Stimulated activated CD8-positive, alpha-beta memory T cell treated with anti-CD3 and anti-CD28 coated beads, Interleukin-7, amount 100 ng/mL, for 1 hour (primary cell): ENCODE measurements at places on chromosomes 2 and 18.

- no peak for DNase-seq
Measured at GRCh38 chr18:7447318-7448028, 119.6 kb upstream of the PTPRM start.

DNA sequence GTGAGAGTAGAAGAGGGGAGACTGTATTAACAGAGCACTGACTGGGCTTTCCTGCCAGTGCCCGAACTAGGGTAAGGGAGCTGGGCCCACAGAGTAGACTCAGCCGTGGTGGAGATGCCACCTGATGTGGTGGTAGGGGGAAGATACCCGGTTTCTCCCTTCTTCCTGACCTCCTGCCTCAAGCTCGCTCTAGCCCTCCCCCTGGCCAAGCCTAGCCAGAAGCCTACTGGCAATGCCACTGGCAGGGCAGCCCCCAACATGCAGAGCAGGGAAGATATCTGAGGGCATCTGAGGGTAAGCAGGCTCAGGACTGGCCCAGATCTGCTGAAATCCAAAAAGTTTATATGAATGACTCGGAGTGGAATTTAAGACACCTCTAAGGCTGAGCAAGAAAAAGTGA, 162.6 kb upstream of the SMAD2 start:
- no peak for DNase-seq

DNA sequence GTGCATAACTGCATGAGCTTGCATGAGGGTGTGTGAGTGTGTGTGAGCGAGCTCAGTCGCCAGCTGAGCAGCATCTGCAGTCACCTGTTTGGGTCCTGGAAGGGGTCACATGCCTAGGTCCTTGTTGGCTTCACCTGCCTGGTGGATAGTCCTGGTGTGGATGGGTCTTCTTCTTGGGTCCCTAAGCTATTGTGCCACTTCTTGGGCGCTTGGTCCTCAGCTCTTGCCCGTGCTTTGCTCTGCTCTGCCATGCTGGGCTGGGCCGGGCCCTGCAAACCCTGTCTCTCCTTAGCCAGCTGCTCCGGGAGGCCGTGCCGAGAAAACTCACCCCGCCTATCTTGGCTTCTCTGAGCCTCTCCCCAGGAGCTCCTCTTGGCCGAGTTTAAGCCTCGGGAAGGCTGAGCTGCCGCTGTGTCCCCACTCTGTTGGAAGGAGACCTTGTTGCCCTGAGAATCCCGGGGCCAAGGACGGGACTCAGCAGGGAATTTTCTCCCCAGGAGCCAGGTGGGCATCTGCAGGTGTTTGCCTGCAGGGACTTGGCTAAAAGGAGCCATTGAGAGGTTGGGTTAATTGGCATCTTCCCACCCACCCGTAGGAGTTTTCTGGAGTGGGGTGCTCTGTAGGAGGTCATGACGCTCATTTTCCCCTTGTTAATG, 300.8 kb downstream of the NDUFA10 start:
- no peak for DNase-seq

DNA sequence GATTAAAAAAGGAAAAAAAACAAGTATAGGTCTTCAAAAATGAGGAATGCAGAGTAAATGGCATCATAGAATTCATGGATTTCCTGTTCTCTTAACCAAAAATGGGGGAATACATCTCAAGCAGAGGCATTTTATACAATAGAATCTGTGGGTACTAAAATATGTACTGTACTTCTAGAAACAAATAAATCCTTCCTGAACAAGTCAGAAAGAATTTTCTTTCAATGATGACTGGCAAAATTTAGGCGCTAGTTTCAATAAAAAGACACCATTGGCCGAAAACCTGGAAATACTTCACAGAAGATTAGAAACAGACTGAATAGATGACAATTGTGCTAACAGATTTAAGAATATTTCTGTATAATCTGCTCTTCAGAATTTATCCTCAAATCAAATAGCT, 15.1 kb downstream of the TRAK2 start:
- no peak for DNase-seq

DNA sequence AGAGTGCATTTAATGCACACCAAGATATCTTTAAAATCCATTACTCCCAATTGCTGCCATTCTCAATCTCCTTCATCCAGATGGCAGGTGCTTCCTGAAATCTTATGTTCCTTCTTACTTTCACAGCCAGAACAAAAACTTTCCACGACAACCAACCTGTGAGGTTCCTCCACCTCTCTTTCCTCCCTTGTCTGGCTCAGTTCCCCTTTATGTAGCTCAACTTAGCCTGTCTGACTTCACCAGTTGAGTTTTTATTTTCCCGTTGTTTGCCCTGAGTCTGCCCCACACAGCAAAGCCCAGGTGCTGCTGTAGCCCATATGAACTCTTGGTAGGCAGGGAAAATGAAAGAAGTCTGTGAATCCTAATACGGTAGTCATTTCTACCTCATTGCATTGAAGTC, 112.5 kb downstream of the MREG start:
- DNase-seq, result no peak

- DNase-seq, result no peak
Measured at GRCh38 chr2:235968616-235969324, 199.4 kb downstream of the GBX2 start.

DNA sequence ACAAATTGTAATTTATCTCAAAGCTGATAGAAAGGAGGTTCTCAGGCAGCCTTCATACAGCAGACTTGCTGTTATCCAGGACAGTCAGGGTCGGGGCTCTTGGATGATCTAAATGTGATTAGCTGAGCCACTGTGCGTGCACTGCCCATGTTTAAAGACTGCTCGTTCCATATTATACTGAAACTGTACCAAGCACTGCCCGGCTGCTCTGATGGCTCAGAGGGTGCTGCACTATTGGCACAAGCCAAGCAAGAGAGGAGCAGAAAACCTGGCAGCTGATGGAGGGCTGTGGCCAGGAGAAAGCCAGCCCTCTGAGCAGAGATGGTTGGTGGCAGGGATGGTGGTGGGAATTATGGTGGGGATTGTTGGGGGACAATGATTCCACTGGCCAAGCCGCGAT, 63.4 kb downstream of the COL6A3 start:
- no peak for DNase-seq

- DNase-seq, result no peak
Measured at GRCh38 chr2:225667445-225667844, 267.9 kb downstream of the NYAP2 start.

- no peak for DNase-seq
Measured at GRCh38 chr2:154623819-154624218, 74.7 kb upstream of the KCNJ3 start.

DNA sequence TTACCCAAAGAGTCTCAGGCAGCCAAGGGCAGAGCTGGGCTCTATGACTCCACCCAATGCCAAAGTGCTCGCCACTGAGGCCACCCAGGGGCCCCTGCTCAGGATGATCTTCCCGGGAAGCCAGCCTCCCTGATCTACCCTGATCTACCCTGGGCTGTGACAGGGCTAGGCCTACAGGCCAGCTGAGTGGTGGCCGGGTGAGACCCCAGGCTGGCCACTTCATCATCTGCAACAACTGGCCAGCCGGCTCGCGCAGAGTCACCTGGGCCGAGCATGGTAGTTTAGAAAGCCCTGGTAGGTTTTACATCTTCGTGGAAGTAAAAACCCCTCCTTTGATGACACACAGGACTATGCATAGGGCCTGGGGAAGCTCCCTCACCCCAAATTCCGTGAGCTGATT, 276.3 kb downstream of the NDUFA10 start:
- no peak for DNase-seq

DNA sequence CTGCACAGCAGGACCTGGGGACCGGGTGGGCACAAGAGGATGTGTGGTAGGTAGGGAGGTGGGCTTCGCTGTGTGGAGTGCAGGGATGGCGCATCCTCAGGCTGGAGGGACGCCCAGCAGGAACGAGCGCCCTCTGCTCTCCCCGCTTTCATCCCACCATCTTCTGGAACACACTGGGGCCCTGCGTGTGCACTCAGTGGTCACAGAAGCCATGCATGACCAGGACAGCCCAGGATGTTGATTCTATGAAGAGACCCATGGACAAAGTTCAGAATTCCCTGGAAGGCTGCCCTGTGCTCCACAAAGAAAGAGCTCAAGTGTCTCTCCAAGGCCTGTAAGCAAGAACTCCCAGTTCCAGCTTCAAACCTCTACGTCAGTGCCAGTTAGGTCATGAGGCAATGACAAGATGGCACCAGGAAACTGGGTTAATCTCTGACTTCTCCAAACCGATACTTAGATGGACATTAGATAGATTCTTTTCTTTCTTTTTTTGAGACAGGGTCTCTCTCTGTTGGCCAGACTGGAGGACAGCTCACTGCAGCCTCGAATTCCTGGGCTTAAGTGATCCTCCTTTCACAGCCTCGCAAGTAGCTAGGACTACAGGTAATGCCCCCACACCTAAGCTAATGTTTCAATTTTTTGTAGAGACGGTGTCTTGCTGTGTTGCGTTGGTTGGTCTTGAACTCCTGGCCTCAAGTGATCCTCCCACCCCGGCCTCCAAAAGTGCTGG, 3.4 kb downstream of the SLC66A2 start:
- DNase-seq, result no peak

GRCh38 chr2:114784890-114785583, 342.6 kb downstream of the DPP10 start:
- DNase-seq, result no peak

- no peak for DNase-seq
Measured at GRCh38 chr2:230224458-230224857, 1.1 kb upstream of the SP140 start.

- DNase-seq, result no peak
Measured at GRCh38 chr2:205411558-205411957, 270.7 kb upstream of the NRP2 start.

- DNase-seq, result no peak
Measured at GRCh38 chr2:160498137-160498536, 4.5 kb upstream of the RBMS1 start.

- DNase-seq, result no peak
Measured at GRCh38 chr2:228535396-228535795, 353.9 kb upstream of the SPHKAP start.

- DNase-seq, result no peak
Measured at GRCh38 chr18:30342675-30343074, 699.9 kb downstream of the DSC3 start.

DNA sequence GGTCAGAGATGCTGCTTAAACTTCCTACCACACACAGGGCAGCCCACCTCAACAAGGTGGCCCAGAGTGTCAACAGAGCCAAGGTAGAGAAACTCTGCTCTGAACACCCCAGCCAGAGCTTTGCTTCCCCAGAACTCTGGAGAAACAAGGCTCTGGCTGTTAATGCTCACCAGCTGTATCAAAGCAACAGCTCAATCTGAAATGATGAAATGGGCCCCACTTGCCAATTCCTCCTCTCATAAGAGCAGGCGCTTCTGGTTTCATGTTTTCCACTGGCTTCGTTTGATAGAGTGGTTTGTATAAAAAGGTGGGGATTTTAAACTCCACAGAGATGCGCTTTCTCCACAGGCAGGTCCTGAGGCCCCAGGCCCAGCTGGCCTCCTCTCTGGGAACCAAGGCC, 60.9 kb upstream of the TFCP2L1 start:
- DNase-seq, result no peak

- peak; percentile 66 for DNase-seq
Measured at GRCh38 chr2:196239622-196240587, 68.5 kb upstream of the STK17B start.

- no peak for DNase-seq
Measured at GRCh38 chr2:239729151-239729550, 296.0 kb downstream of the NDUFA10 start.
